Left hindlimb (tissue), 1 donor: ENCODE measurements at places on chromosomes 4 and X.

DNA sequence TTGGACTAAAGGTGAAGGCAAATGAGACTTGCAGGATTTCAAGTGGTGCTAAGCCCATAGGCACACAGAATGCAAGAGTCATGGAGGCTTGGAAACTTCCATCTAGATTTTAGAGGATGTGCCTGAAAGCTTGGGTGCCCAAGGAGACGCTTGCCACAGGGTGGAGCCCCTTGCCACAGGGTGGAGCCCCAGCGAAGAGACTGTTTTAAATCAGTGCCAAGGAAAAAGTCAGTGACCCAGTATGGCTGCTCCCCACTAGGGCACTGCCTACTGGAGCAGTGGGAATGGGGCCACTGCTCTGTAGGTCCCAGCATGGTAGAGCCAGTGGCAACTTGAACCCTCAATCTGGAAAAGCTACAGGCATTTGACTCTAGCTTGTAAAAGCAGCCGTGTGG is 794.2 kb upstream of the LCORL start:
- no peak for DNase-seq

DNA sequence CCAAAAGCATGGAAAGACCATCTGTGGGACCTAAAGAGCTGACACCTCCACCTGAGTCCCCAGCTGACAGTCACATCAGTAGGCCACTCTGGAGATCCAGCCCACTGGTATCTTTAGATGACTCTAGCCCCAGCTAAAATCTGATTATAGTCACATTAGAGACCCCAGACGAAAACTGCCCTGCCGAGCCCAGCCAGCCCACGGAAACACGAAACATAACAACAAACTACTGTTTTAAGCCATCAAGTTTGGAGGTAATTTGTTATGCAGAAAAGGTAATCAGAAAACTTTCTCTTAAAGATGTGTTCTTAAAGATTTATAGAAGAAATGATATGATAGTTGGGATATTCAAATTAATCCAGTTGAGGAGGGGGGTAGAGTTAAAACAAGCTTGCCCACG is 175.7 kb downstream of the DHX15 start:
- no peak for DNase-seq

GRCh38 chrX:71514367-71515037 is 18.4 kb upstream of the OGT start:
- DNase-seq: no peak

DNA sequence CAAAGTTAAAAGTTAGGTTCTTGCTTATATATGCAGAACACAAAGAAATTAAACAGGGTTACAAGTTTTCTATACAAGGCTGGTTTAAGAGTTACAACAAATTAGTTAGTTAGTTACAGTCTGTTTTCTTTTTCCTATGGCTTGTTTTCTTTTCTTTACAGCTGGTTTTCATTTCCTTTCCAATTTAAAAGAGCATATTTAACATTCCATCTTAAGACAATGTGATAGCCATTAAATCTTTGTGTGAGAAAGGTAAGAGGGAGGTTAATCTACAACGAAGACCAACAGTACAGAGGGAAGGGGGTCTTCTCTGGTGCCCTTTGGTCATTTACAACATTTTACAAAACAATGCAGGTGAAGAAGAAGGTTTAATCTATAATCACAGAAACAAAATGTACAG is 290.6 kb downstream of the ZNF674 start:
- DNase-seq: no peak

DNA sequence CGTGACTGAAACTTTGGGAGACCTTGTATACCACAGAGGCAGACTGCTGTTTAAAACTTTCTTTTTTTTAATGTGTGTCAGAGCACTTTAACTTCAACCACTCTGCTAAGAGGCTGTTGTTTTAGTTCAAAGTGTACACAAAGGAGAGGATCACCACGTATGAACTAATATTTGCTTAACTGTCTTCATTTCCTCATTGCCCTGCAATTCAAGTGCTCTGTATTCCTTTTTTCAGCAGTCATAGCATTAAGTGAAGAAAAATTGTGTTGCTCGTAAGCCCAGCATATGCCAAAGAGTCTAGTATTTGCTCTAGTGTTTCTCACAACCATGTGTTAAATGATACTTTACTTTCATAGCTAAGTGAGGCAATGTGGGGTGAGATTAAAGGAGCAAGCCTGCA is 63.0 kb upstream of the HHIP start:
- no peak for DNase-seq

DNA sequence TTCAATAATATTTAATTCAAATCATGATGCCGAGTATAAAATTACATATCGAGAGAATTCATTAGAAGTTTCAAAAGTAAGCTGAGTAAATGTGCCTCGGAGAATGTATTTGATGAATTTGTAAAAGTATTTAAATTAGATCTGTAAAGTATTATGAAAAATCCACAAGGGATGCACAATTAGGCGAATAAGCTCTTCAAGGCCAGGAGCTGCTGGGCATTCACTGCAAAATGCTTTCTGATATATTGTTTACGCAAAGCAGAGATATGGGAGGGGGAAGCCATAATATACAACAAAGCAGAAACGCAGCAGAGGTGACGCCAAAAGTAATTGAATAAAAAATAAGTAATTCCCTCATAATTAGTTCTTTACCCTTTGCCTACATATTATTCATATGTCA is 1121.5 kb upstream of the TENM3 start:
- no peak for DNase-seq

DNA sequence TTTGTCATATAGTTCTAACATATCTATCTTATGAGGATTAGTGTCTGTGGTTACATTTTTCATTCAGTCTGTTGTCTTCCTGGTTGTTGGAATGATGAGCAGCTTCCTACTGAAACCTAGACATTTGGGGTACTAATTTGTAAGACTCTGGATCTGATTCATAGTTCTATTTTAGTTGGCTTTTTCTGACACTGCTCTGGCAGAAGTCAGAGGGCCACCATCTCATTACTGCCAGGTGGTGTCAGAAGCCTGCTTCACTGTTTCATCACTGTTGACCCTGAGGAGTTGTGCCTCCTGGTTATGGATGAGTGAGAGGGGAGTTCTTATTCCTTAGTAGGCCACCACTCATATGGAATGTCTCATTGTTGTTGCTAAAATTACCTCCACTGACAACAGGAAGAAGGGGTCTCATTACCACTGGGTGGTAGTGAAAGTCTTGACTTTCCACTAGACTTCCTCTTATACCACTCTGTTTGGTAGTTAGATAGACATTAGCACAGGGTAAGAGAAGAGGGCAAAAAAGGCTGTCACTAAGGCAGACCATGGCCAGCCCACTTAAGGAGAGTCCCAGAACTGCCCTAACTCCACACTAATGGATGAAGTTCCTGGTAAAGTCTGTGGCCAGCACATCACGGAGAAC is 395.2 kb downstream of the SPOCK3 start:
- DNase-seq: no peak

- DNase-seq: no peak
Measured at GRCh38 chr4:7074426-7074825, 6.6 kb upstream of the GRPEL1 start.

DNA sequence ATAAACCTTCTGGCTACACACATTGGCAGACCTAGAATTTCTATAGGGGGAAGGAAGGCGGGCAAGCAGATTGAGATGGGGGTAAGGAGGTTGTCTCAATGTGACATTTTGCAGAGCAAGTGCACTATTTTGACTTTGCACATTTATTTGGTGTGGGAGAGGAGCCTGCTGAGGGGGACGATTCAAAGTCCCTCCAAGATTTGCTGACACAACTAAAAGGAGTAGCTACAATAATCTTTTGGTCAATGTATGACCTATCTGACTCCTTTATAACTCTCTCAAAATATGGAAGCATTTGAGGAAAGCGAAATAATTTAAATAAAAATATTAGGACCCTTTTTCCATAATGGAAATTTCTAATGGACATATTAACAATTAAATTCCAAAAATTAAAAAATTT is 274.9 kb upstream of the PPARGC1A start:
- no peak for DNase-seq

DNA sequence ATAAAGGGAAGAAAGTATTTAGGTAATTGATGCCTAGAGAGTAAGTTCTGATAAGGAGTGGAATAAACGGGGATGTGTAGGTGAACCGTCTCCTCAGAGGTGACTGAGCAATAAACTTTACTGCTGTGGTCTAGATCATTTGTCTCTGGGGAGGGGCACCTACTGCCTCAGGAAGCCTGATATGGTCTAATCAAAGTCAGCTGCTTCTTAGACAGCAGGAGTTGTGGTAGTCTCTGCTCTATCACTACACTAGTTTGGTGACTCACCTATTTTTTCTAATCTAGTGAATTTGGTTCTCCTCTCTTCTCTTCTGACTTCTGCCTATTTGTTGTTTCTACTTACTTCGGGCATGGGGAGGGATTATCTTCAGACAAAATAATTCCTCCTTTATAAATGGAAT is 95.1 kb upstream of the STIM2 start:
- DNase-seq: no peak

GRCh38 chrX:13256603-13257002 is 63.2 kb downstream of the ATXN3L start:
- no peak for DNase-seq

DNA sequence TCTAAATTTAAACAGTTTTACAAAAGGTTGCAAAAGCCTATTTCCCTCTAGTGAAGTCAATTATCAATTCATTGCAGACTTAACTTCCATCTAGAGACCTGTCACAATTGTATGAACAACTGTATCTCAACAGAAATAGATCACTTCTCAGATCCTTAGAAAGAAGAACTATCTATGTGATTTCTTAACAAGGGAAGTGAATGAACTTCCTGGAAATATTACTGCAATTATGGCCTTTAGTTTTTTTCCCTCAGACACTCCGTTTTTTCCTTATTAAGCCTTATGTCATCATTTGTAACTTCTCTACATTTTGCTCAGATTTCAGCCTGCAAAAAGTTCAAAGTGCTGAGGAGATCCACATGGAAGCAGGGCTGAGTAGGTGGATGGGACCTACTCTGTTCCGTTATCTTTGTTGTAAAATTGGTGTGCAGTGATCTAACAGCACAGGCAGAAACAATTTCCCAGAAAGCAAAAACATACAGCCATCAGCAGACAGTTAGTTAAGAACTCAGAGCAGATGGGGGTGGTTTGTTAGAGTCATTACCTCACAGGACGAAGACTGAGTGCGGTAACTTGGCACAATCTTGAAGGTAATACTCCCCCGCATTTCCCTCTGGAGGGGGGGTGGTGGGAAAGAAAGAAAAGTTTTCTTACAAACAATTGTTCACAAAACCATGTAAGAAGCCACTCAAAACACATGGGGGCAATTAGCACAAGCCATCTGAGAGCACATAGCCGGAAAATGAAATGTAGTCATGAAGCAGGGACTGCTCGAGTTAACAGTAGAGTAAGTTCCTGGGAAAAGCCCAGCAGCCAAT is 112.3 kb downstream of the NYX start:
- peak; percentile 49 for DNase-seq

GRCh38 chr4:40340030-40340429 is 4.9 kb downstream of the CHRNA9 start:
- DNase-seq: no peak

- DNase-seq: no peak
Measured at GRCh38 chr4:144283526-144283925, 143.0 kb upstream of the GYPA start.

GRCh38 chrX:71941776-71942175 is 31.1 kb downstream of the NHSL2 start:
- DNase-seq: peak; percentile 68

DNA sequence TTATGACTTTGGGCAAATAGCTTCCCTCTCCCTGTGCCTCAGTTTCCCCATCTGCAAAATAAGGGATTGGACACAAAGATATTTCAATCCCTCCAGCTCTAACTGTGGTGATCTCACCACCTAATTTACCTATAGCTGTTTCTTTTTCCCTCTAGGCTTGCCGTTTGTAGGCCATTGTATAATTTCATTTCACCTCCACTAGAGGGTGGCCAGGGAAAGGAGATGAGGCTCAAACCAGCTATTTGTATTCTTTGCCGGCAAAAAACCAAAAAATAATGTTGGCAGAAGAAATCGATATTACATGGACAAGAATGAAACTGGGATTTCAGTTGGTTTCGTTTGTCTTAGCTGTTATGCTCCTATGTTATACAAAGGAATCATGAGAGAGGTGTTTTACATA is 36.1 kb upstream of the DOCK11 start:
- DNase-seq: no peak

GRCh38 chr4:152509595-152510225 is 26.2 kb downstream of the FBXW7 start:
- DNase-seq: no peak

DNA sequence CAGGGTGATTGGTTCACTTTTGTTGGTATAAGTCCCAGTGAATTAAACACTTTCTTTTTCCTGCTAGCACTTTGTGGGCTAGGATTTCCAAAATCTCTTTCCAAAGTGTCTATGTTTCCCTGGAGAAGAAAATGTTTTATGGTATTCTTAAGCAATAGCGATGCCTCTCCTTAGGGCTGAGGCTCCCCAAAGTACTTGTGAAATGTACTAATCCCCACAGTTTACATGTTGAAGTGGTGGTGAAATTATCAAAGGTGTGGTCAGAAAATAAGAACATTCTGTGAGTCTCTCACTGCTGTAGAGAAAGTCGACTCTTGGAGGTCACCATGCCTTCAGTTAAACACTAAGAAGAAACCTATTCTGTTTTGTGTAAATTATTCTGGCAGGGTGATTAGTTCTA is 51.5 kb upstream of the AMELX start:
- DNase-seq: no peak

DNA sequence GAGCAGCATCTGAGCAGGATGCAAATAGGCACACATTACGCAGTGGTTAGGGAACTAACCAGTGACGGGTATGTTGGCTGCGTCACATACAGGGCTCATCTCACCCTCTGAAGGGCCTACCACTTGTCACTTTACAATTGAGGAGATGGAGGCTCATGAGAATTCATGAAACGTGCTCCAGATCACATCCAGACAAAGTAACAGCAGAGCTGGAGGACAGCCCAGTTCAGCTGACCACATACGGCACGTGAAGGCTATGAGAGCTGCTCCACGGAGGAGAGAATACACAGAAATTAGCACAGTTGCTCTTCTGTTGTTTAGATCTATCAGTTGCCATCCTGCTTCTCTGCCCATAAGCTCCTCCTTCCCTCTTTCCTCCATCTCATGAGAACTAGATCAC is 78.4 kb downstream of the FAM9B start:
- no peak for DNase-seq

- no peak for DNase-seq
Measured at GRCh38 chrX:599837-600715, 30.5 kb upstream of the SHOX start.

- DNase-seq: no peak
Measured at GRCh38 chrX:43002526-43003203, 224.7 kb upstream of the PPP1R2C start.

- DNase-seq: no peak
Measured at GRCh38 chr4:44661940-44662622, 10.7 kb upstream of the YIPF7 start.

DNA sequence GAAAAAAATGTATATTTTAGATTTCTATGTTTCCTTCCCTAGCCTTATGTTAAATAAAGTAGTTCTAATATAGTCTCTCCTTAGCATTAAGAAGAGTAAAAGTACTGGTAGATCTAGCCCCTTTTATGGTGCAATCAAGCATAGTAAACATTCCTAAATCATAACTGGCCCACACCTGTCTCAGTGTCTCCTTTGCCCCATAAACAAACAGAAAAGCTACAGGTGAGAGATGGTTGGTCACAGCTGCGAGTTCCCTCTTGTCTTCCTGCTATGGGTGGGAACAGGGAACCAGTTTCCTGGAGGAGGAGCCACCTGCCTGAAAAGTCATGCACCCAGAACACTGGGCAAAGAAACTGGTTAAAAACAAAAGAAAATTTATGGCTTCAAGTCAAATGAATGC is 16.6 kb downstream of the SOWAHB start:
- no peak for DNase-seq

- no peak for DNase-seq
Measured at GRCh38 chr4:153822316-153822715, 33.4 kb upstream of the SFRP2 start.
